ENCODE measurements at places on chromosomes 5 and 9.

DNA sequence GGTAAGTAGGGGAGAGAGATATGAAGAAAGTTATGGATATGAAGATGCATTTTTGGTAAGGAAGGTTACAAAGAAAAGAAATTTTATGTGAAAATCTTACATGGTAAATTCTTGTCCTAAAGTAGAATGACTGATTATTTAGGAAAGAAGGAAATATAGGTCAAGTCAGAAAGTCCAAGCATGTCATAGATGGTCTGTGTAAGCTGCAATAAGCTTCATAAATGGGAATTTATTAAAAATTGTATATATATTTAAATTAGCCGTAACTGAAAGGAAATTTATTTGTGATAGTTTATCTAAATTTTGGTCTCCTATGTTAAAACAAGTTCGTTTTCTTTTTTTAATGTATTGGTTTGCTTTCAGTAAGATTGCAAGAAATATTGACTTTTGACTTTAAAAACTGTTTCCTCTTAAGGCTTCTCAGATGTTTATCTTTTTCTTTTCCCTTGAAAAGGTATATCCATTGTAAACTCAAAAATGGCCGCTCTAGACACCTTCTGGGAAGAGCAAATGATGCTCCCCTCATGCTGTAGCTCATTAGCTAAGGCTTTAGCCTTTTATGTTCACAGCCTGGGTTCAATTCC is 46.8 kb upstream of the HAPLN1 start:
- DNase-seq = no peak

GRCh38 chr5:135213466-135214239 is 179.6 kb upstream of the PITX1 start:
- DNase-seq = no peak

GRCh38 chr5:154758977-154759376 is 3.8 kb downstream of the LARP1 start:
- no peak for DNase-seq

GRCh38 chr9:88388886-88389605 is 802 bp downstream of the SPIN1 start:
- DNase-seq = peak; percentile 35

GRCh38 chr5:56112526-56113121 is 117.9 kb upstream of the IL6ST start:
- no peak for DNase-seq

DNA sequence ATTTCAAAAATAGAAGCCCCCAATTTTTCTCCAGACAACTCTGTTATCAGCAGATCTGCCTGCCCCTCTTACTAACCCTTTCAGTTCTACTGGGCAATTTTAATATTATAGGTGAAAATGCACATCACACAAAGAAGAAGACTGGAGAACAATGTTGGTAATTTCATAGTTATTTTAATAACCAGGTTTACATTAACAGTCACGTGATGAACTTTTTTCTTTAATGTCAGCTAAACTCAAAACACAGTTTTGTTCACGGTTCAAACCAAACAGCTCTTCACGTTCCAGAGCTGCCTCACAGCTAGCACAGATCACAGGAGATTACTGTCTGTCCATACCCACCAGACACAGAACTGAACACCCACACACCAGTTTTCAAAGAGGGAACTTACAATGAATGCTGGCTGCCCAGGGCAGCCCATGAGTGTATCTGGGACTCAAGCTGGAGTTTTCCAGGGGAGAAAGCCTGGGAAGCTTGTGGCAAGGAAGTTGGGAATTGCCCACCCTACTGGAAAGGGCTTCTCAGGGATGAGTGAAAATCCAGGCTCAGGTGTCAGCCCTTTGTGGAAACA is 119.1 kb downstream of the DPYSL3 start:
- DNase-seq = no peak

DNA sequence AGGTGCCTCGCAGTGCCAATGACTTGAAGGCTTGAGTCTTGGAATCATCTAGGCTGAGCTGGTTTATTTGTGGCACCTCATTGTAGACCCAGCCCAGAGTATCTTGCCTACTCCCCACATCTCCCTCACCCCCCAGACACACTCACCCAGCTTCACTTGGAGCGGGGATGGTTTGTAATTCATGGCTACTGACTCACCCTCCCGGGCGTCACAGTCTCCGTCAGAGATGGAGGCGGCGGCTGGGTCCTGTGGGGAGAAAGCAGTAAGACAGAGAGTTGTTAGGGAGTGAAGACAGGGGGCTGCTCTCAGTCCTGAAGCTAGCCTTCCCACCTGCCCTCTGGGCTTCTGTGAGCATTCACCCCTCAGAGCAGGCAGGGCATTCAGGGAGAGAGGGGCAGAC is 29.0 kb upstream of the MYORG start:
- DNase-seq = no peak

GRCh38 chr5:173229382-173229959 is 5.5 kb downstream of the NKX2-5 start:
- no peak for DNase-seq

GRCh38 chr9:108383796-108384195 is 472.0 kb downstream of the ACTL7B start:
- no peak for DNase-seq

DNA sequence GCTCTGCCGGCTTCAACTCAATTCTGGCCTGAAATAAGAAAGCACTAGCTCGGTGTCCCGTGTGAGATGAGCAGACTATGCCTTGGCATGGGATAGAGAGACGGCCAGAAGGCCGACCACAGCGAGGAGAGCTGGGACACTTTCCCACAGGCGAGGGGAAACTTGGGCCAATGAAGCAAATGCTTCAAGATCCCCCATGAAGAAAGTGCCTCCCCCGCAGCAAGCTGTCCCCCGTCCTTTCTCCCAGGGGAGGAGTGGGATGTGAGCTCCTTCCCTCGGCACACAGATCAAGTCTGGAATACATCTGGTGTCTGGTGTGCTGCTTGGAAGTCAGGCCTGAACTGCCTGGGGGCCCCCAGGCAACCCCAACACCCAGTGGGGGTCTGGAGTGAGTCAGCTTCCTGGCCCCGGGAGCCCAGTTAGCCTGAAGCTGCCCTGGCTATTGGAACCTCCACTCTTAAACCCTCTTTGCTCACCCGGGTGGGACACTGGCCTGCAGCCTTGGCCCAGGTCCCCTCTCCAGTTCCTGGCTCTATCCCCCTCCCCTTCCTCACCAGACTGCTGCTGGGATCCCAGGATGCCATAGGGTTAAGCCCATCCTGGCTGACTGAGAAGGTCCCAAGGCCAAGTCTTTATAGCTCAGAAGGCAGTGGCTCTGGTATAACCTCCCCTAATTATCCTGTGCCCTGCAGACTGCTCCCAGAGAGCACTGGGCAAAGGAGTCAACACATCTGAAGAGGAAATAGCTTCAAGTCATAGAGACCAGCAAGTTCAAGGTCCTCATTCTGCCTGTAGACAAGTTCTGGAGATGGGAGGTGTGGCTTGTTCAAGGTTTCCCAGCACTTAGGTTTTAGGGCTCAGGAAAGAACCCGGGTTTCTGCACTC is 205.3 kb downstream of the TTLL11 start:
- no peak for DNase-seq

DNA sequence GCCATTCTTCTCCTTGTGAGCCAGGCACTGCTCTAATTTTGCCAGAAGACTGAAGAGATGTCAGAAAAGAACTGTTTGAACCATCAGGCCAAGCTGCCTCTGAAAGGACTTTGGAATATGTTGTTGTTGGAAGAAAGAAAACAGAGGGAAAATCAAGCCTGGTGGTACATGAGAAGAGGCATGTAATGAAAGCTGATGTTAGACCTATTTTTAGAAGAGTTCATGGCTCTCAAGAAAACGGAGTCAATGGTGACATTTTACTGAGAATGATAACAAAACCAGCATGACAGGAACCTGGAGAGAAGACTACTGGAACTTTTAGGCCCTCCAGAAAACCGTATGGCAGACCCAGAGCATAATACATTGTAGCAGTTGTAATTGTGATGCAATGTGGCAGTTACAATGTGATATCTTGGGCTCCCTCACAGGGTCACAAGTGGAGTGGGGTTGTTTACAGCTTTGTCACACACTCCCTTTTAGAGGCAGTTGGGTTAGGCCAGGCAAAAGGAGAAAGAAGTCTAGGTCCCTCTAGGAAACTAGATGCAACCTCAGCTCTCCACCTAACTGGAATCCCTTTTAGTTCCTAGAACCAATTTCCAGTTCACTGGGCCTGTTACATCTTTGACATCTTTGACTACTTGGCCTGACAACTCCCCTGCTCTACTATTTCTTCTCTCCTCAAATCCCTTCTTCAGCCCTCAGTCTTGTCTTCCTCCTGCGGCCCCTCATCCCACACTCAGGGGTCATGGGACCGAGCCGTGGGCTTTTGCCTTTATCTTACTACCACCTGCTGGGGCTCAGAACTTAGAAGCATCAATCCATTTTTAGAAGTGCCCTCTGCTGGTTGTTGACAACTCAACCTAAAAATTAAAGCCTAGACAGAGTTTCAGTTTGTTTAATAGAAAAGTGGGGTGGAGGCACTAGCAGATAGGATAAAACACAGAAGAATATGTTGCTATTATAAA is 61.2 kb upstream of the JAK2 start:
- DNase-seq = no peak

- peak; percentile 68 for DNase-seq
Measured at GRCh38 chr5:1312993-1313833, 18.3 kb upstream of the TERT start.

GRCh38 chr5:40734986-40735385 is 20.8 kb downstream of the TTC33 start:
- DNase-seq = no peak

DNA sequence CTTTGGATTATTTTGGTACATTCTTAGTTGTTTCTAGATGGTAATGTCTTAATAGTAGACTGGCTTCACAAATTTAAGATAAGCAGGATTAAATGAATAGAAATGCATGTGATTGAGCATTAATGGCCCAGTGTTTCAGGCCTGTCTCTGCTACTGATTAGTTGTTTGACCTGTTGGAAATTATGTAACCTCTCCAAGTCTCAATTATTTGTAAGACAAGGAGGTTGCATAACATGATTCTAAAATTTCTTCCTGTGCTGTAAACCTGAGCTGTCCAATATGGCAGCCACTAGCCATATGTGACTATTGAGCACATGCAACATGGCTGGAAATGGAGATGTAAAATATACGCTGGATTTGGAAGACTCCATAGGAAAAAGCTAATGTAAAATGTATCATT is 97.5 kb downstream of the ALDH1A1 start:
- no peak for DNase-seq

GRCh38 chr5:148860599-148860998 is 34.2 kb downstream of the ADRB2 start:
- DNase-seq = no peak

GRCh38 chr9:95413793-95414192 is 96.3 kb upstream of the FANCC start:
- DNase-seq = no peak

DNA sequence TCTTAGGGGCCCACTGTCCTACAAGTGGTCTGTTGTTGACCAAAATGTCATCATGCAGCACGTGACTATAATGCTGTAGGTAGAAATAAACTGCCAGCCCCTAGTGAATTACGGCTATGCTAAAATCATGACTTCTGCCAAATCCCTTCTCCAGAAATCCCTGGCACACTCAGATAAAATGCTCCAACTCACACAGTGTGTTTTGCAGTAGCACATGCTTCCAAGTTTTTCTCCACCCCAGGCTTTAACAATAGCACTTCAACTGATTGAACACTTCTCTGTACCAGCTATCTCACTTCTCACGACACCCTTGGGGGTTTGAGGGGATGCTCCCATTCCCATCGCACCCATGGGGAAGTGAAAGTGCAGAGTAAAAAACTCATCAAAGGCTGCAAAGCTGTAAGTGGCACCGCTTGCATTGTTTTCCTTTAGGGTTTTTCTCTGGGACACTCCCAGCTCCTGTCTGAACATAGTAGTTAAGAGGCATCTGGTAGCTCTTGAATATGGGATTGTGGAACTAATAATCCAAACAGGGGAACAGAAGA is 151.0 kb upstream of the SLC24A2 start:
- no peak for DNase-seq

GRCh38 chr9:34338665-34339385 is 9.5 kb downstream of the NUDT2 start:
- no peak for DNase-seq

DNA sequence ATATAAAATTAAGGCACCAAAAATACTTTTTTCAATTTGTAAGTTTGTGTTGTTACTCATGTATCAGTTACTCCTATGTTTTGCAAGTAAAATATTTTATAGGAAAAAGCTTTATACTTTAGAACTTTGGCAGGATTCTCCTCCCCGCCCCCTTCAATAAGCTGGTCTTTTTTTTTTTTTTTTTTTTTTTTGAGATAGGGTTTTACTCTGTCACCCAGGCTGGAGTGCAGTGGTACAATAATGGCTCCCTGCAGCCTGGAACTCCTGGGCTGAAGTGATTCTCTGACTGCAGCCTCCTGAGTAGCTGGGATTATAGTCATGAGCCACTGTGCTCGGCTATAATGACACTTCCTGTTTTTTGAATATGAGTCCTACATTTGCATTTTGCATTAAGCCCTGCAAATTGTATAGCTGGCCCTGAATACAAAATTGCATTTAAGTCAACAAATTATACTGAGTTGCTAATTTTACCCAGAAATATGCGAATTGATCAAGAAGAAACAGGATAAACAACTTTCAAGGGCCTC is 192.9 kb downstream of the PIK3R1 start:
- DNase-seq = no peak

DNA sequence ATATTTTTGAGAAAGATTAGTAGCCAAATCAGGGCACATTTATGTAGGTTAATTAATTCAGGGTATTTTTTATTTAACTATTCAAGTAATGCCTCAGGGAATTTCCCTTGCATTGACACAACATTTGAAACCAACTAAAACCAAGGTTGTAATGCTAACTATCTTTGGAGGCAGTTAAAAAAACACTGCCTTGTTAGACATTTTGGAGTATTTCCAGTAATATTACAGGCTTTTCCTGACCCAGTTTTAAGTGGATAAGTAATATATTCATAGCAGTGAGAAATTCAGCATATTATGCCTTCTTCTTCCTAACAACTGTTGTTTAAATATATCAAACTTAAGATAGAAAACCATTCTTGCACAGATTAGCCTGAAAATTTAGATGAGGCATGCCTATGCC is 175.1 kb downstream of the TMC1 start:
- no peak for DNase-seq

GRCh38 chr5:641331-641765 is 29.2 kb downstream of the CEP72 start:
- no peak for DNase-seq

GRCh38 chr9:107707428-107707837 is 217.9 kb upstream of the KLF4 start:
- DNase-seq = no peak

GRCh38 chr9:105191508-105192121 is 52.8 kb upstream of the SLC44A1 start:
- no peak for DNase-seq

DNA sequence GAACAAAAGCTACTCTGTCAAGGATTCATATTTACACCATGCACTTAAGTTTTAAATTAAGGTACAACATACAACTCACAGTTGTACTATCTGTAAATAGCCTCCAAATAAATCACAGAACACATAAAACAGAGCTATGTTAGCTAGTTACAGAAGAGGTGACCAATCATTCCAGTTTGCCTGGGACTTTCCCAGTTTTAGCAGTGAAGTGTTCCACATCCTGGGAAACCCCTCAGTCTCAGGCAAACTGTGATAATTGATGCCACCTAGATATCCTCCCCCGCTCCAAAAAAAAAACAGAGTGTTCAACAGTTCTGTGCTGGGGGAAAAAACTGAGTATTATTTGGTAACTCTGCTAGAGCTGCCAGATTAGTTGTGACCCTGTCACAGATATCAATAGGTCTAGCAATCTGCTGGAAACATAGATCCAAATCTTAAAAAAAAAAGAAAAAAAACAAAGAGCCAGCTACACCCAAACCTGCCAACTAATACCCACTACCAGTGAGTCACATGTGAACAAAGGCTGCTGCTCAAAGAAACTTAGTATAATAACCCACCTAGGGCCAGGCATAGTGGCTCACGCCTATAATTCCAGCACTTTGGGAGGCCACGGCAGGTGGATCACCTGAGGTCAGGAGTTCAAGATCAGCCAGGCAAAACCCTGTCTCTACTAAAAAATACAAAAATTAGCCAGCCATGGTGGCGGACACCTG is 5.7 kb downstream of the TBCA start:
- DNase-seq = no peak

Measured in activated T-helper 2 cell treated with anti-CD3 and anti-CD28 coated beads, Interferon-gamma antibody, Interleukin-2, Interleukin-4, amounts not matched to agents 10 μg/mL and 5 μg/mL and 100 μg/mL, durations not matched to agents 14 hours and 24 hours and 36 hours (primary cell).